ENCODE measurements at places on chromosomes 3 and 15. TPM values are rescaled to one million over a fixed set of nuclear protein-coding genes. Genes with fewer than 3 reads are reported as not detected.

DNA sequence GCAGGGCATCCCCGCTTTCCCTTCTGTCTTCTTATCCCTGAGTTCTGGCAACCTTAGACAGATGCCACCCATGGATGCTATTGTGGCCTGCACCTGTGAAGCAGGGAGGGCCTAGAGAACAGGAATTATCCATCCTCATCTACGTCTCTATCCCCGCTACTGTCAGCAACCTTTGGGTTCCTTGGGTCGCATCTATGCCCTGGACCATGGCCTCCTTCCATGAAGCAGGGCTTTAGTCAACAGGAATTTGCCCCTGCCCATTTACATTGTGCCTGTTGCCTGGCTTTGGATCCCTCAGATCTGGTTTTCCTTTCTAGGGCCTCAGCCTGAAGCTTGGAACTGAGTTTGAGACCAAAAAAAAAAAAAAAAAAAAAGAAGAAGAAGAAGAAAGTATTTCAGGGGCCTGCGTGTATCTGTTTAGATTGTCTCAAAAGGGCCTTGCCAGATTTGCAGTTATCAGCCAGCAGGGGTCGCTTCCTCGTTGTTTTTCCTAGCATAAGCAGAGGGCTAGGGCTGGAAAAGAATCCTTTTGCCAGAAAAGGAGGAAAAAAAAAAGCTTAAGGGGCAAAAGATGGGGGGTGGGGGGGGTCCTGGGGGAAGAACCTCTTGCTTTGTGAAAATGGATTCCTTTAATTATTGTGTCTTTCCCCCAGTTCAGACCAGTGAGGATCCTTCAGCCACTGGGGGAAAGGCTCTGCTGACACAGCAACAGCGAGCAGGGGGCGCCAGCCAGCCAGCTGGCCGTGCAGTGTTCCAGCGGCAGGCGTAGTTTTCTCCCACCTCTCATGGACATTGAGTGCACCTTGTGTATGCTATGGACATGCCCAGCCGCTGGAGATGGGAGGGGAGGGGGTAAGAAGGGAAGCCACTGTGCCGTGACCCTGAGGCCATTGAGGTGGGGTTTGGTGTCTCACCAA is 65.7 kb upstream of the ALDH1L1 start:
- DNase-seq: peak; percentile 68

- DNase-seq: no peak
These were observed 39.3 kb upstream of the SSR3 start for GRCh38 chr3:156594219-156594683.

The CISH gene
- 30.8 TPM for total RNA-seq

DNA sequence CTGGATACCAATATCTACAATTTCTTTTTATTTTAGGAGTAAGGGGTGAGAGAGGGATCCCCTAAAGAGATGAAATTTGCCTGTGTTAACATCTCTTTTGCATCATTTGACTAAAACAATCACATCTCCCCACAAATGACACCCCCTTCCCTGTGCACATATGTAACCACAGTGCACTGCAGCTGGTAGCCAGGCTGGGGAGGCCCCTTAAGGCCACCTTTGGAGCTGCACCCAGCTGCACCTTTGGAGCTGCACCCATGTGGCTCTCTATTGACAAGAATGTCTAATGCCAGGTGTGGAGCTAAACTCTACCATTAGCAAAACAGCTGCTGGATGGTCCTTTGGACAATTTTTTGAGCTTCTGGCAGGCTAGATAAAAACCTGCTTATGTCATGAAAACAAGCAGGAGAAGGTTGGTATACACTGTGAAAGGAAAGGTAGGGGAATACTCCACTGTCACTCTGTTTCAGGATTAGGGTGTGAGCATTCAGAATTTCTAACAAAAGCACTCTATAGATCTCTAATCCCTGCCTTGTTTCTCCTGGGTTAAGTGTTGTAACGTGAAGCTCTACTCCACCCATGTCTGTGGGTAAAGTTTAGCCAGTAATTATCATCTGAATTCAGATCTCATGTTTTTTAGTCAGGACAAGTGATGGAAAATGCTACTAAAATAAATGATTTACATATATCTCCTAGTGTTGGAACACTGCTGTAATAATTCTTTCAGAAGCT is 52.1 kb downstream of the TFG start:
- no peak for DNase-seq

- DNase-seq: no peak
These were observed 246.0 kb upstream of the GADL1 start for GRCh38 chr3:31140470-31140869.

- no peak for DNase-seq
These were observed 439.8 kb upstream of the ARRDC4 start for GRCh38 chr15:97520689-97521088.

The TUSC7 gene
- not detected for total RNA-seq

GRCh38 chr3:194661374-194661773 is 10.6 kb downstream of the LSG1 start:
- no peak for DNase-seq

GRCh38 chr3:72442759-72443158 is 405.5 kb downstream of the SHQ1 start:
- DNase-seq: no peak

GRCh38 chr15:63986185-63986680 is 60.1 kb downstream of the DAPK2 start:
- no peak for DNase-seq

GRCh38 chr3:101461451-101461850 is 51.6 kb downstream of the SENP7 start:
- DNase-seq: no peak

GRCh38 chr3:16085410-16085809 is 89.1 kb upstream of the GALNT15 start:
- DNase-seq: no peak

DNA sequence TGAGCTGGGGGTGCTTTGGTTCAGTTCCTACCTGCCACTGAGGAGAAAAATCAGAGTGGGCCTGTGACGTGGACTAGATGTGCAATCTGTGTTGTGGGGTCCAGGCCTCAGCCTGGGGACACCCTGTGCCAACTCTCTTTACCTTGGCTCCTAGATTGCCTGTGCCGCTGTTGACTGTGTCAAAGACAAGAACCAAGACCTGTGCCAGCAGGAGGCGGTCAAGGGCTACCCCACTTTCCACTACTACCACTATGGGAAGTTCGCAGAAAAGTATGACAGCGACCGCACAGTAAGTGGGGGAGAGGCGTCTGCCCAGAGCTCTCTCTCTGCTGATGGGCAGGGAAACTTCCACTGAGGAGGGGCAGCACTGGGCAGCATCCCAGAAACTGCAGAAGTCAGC is 40.6 kb upstream of the SEC22A start:
- DNase-seq: no peak

GRCh38 chr15:51771773-51772172 is 20.4 kb downstream of the TMOD2 start:
- no peak for DNase-seq

The GOLGA6L4 gene
- 5.6 TPM for total RNA-seq

The SHQ1 gene
- total RNA-seq: 23.1 TPM

GRCh38 chr3:124860599-124860998 is 26.6 kb downstream of the ITGB5 start:
- no peak for DNase-seq

GRCh38 chr3:28577941-28578500 is 229.4 kb upstream of the AZI2 start:
- DNase-seq: no peak

- DNase-seq: peak; percentile 76
These were observed 181.8 kb downstream of the MCTP2 start for GRCh38 chr15:94412979-94413746.

- no peak for DNase-seq
These were observed 75.7 kb downstream of the EFL1 start for GRCh38 chr15:82186719-82187406.

GRCh38 chr15:52042051-52042851 is 23.2 kb downstream of the MAPK6 start:
- no peak for DNase-seq

The CYP8B1 gene
- total RNA-seq: 10.4 TPM

The ECE2 gene
- not detected for total RNA-seq

GRCh38 chr15:45180201-45180600 is 7.6 kb downstream of the SHF start:
- DNase-seq: no peak

GRCh38 chr15:85657132-85657531 is 137.6 kb downstream of the KLHL25 start:
- no peak for DNase-seq

The STRIT1 gene
- not detected for total RNA-seq

DNA sequence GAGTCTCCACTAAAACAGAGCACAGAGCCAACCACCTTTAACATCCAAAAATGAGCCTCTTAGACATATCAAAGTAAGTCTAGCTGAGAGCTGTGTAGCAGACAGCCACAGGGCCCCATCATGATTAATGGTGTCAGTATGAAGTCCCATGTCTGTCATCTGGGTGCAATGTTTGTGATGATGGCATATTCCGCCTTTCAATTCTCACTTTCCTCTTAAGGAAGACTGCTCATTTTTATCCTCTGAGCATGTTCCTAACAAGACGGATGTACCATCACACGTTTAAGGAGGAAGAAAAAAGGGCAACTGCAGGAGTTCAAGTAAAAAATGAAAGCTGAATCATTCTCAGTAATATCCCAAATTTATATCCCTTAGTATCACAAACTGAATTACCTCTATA is 85.8 kb upstream of the KCNMB2 start:
- DNase-seq: no peak

The PLA2G4F gene
- 51.2 TPM for total RNA-seq

GRCh38 chr3:13863382-13863952 is 16.4 kb downstream of the WNT7A start:
- no peak for DNase-seq

The SYNPR gene
- total RNA-seq: not detected

GRCh38 chr15:67731112-67731721 is 94.1 kb upstream of the SKOR1 start:
- no peak for DNase-seq

DNA sequence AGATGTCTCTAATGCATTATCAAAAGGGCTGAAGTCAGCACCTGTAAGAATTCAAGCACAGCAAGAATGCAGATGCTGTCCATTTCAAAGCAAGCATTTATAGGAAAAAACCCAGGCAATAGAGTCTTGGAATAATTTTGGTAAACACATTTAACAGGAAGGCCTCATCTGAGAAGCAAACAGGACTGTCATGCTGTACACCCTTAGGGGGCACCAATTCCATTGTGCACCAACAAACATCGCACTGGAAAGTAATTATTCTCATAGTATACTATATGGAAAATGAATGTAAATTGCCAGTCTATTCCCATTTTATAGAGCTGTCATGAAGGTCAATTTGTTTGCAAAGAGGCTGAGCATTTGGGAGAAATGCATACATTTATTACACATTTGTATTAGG is 247.3 kb upstream of the SUCLG2 start:
- DNase-seq: no peak

DNA sequence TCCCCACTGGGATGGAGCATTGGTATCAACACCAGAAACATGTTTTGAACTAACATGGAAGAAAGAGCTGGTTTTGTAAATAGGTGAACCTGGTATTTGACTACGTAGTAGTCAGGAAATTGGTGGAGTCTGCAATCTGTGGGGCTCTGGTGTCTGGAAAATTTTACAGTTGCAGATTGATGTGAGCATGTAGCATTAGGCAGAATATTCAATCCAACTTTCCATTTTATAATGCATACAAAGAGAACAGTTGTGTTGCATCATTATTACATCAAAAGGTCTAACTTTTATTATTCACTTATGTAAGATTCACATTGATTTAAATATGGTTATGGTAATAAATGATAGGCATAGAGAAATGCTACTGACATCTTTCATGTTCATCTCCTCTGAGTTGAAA is 340.0 kb downstream of the ZNF385D start:
- DNase-seq: no peak

The ISL2 gene
- total RNA-seq: 0.44 TPM

GRCh38 chr15:98706387-98706786 is 58.0 kb downstream of the IGF1R start:
- no peak for DNase-seq

DNA sequence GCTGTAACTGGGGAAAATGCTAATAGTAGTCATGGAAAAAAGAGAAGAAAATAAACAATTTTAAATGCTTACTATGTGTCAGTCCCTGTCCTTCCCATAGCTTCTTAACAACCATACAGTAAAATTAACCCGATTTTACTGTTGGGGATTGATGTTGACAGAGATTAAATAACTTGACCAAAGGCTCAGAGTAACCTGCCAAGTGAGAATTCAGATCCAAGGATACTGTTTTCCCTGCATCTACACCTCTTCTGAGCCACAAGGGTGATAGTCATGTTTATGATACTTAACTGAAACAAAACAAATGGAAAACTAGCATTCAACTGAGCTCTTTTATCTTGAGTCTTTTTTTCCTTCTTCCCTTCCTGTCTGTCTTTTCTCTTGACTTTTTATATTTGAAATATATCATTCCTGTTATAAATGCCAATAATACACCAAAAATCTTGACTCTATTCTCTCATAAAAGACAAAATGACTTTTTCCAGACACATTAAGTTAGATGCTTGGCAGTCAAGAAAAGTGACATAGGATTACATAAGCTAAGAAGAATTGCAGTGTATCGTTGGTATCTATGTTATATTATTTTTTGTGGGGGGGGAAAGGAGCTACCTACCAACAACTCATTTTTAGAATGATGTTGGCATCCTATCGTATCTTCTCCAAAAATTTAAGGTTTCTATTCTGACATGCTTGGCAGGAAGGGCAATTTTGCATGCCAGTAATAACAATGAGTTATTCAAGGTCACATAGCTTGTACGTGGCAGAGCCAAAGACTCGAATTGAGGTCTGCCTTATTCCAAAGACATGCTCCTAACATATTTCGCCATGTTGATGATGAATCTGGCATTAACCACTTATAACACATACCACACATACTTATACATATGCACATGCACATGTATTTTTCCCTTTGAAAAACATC is 306.6 kb upstream of the KCNH8 start:
- DNase-seq: no peak

Measured in kidney (tissue), 22 donors.